ENCODE measurements at places on chromosomes 3 and 15. TPM values are rescaled to one million over a fixed set of nuclear protein-coding genes. Genes with fewer than 3 reads are reported as not detected.
A peak's percentile ranks its signal among the peaks of the same experiment; 100 is the strongest.

GRCh38 chr3:133209871-133210550 lies 171.8 kb downstream of the TMEM108 start:
- no peak for DNase-seq

DNA sequence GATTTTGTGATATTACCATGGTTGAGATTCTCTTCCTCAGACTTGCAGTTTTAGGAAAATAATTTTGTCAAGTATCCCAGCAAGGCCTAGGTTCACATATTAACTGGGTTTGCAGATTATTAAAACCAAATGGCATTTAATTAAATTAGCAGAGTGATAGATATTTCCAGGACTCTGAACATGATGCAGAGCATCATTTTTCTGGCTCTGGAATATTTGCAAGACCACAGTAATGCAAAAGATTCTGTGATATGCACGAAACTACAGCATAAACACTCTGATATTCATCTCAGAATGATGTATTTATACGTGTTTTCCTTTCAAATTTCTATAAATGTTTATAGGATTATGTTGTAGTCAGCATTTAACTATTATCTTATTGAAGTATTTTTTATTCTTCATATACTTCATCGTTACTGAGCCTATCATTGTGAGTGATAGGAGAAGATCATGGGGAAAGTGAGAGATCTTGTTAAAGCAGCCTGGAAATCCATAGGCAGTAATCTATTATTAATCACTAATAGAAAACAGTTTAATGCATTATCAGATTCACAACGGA lies 1245.6 kb downstream of the OTOL1 start:
- no peak for DNase-seq

- peak; percentile 36 for DNase-seq
Measured at GRCh38 chr15:73570355-73571032, 62.7 kb downstream of the NPTN start.

DNA sequence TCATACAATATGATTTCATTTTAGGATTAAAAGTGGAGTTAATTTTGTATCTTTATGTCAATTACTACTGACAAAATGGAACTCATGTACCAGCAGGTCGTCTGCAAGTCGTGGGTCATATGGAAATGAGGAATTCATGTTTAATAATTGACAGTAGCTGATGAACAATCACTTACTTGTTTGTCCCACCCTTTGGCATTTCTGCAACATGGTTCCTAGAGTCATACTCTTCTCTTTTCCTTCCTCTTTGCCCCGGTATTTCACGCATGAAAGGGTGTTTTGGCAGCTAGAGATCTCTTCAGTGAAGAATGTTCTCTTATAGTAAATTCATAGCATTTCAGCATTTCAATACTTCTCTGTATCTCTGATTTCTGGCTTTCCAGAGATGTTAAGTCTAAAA lies 133.3 kb upstream of the SLC24A5 start:
- no peak for DNase-seq

GRCh38 chr15:68097029-68097428 lies 42.9 kb downstream of the PIAS1 start:
- DNase-seq, result no peak

Gene BFSP2
- not detected for total RNA-seq

- DNase-seq, result peak; percentile 50
Measured at GRCh38 chr3:150319900-150320299, 88.2 kb upstream of the TSC22D2 start.

DNA sequence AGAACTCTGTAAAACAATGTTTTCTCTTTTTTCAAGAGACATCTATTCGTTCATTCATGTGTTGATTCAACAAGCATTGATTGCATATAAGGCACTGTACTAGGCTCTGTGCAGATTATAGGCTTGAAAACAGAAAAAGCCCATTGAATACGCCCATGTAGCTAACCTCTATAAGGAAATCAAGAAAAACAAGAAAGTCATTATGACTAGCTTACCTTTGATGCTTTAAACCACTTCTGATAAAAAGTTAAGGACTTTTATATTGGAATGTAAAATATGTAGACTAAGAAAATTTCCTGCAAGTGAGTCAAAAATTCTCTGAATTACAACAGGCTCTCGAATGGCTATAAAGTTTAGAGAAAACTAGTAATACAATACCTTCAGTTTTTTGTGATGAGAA lies 92.5 kb downstream of the BDH1 start:
- DNase-seq, result no peak

DNA sequence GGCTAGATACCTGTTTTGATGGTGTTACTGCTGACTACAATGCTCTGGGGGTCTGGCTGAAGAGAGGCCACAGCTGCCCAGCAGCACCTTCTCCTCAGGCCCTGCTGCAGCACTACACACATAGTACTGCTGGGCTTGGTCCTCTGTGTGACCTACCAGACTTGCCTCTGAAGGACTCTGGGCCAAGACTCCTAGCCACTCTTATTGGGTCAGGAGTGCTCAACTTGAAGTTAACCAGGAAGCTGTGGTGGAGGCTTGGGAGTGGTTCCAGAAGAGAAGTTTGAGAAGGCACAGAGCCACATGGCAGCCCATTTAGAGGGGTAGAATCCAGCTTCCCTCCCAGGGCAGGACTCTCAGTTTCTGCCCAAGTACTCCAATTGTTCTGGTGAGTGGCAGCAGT lies 16.6 kb downstream of the ELP6 start:
- no peak for DNase-seq

DNA sequence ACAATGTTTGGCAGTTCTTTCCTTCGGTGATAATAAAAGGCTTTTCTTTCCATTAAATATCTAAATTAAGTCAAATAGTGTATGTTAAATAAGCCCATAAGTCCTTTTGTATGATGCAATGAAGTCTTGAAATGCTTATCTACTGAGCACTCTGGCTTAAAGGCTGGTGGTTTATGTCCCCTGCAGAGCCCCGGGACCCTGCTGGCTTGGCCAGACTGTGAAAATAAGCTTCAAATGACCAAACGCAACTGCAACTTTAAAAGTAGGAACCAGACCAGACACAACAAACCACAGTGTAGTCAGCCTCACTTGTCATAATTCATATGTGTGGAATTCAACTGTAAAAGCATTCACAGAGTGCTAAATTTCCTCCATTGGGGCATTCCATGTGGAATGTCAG lies 72.5 kb downstream of the FOXP1 start:
- no peak for DNase-seq

DNA sequence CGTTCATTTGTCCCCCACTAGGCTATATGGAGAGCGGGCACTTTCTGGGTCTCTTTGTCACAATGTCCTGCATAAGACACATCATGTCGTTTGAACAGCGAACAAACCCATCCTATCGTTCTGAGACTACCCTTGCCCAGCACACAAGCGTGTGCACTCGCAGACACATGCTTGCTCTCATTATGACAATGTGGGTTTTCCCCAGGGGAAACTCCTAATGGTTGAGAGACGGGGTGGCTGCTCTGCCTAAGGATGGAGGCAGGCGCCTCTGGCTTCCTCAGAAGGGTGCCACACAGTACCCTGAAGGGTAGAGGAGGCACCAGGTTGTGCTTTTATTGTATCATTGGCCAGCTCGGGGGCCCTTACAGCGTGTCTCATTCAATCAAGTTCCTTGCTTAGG lies 51.0 kb upstream of the MYZAP start:
- DNase-seq, result no peak

Gene SIDT1
- total RNA-seq, result 0.09 TPM

GRCh38 chr15:59516655-59517461 lies 78.9 kb downstream of the FAM81A start:
- no peak for DNase-seq

DNA sequence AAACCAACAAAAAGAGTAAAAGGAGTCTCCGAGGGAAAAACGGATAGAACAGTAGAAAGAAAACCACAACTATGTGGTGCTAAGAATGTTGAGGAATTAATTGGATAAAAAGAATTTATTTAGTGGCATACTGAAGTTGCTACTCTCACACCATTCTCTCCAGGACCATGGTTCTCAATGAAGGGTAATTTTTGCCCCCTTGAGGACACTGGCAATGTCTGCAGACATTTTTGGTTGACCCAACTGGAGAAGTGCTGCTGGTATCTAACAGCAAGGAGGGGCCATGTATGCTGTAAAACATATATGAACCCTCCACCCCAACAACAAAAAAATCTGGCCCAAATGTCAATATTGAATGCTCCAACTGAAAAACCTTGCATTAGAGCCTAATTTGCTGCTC lies 85.9 kb upstream of the CSPG5 start:
- peak; percentile 13 for DNase-seq

- no peak for DNase-seq
Measured at GRCh38 chr15:88695101-88695500, 56.3 kb downstream of the ISG20 start.

DNA sequence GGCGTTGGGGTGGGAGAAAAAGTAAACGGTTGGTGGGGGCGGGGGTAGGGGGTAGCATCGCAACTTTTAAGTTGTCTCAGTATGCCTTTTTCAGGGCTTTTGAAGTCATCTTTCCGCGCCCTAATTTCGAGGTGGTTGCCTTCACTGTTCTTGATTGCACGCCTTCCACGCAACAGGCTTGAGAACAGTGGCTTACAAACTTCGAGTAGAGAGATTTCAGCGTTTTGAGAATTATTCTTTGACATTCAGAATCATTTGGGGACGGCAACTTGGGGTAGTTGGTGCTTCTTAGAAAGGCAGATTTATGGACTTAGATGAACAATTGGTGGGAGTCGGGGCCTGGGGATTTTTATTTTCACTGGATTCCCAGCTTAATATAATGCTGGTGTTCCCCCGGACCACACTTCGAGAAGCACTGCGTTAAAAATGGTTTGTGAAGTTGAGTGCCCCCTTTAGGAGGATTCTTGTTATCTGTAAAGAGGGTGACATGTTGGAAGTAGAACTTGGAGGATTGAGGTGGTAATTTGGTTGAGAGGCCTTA lies 880 bp downstream of the PPP4R2 start:
- DNase-seq, result peak; percentile 74

DNA sequence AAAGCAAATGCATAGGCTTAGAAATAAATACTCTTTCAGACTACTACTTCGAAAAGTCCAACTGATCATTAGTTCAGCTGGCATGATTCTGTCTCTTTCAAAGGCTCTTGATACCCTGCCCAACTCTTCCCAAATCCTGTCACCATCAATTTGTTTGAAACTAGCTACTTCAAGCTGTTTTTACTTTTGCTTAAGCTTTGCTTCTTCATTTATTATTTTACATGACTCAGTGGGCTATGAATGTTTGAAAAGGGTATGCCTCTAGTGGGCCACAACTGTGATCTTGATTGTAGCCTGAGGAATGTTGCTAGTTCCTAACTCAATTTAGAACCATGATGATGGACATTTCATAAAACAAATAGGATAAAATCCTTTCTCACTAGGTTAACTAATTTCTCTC lies 340.8 kb downstream of the NAALADL2 start:
- DNase-seq, result no peak

DNA sequence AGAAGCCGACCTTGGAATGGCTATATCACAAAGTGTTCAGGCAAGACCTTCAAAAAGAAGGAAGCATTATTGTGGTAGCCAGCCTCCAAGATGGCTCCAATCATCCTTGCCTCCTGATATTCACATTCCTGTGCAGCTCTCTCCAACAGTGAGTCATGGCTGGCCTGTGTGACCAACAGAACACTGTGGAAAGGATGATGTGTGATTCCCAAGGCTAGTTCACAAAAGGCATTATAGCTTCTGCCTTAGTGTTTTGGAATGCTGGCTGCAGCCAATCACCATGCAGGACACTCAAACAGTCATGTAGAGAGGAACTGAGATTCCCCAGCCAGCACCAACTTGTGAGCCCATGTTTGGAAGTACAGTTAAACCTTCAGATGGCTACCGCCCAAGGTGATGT lies 102.6 kb downstream of the EFL1 start:
- peak; percentile 48 for DNase-seq

DNA sequence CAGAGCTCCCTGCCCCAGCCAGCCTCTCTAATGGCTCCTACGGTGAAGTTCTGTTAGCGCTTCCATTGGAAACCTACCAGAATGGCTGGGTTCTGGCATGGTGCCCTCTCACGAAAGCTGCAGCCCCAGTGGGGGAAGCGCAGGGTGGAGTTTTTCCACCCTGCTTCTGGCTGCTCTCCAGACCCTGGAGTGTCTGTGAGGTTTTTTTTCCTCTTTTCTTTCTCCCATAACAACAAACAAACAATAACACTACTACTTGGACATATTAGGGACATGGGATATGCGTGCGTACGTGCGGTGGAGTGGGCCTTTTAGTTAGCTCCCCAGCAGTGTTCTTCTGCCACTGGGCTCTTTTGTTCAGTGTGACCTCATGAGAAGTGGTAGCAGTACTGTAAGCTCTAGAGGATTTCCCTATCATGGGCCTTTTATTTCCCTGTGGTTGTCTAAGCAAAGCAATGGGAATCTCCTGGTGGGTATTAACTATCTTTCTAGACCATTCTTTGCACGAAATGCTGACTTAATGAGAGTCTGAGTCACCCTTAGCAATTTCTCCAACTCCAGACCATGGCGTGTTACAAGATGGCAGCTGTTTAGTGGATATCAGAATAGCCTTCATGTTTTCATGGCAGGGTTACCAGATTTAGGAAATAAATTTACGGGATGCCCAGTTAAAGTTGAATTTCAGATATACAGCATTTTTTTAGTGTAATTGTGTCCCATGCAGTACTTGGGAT lies 161.9 kb downstream of the FNDC3B start:
- peak; percentile 92 for DNase-seq

Gene ZNF774
- total RNA-seq, result 1.4 TPM

Gene DLEC1
- under 0.01 TPM for total RNA-seq

Gene RARRES1
- 1.3 TPM for total RNA-seq

Gene TF
- 0.85 TPM for total RNA-seq

Gene SPINT1
- total RNA-seq, result 3.7 TPM

DNA sequence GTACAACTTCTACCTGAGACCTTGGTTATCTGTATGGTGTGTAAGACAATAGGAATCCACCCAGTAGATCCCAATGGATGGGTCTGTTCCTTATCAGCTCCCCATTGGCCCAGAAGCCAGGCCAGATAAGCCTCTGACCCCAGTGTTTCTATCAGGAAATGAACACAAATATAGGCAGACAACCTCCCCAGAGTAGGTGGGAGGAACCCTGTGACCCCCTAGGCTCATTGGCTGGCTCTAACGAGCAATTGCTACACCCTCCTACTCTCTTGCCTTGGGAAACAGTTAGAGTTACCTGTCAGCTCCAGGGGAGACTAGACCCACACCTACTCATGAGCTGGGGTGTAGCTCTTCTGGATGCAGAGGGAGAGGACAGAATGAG lies 299.9 kb downstream of the UACA start:
- no peak for DNase-seq

- no peak for DNase-seq
Measured at GRCh38 chr3:132283916-132284405, 33.2 kb upstream of the ACP3 start.

Measured in dermis blood vessel endothelial cell (primary cell).